ENCODE measurements at places on chromosomes 6 and 20. TPM values are rescaled to one million over a fixed set of nuclear protein-coding genes. Genes with fewer than 3 reads are reported as not detected.

Gene FHL5
- total RNA-seq: not detected

Gene ANKRD6
- total RNA-seq: 7.0 TPM

Gene ENPP4
- total RNA-seq: 0.07 TPM

GRCh38 chr20:54189630-54190029 is 15.8 kb upstream of the CYP24A1 start:
- DNase-seq: no peak

GRCh38 chr6:12097791-12098190 is 85.7 kb downstream of the HIVEP1 start:
- no peak for DNase-seq

GRCh38 chr20:50886184-50886790 is 45.0 kb downstream of the ADNP start:
- no peak for DNase-seq

DNA sequence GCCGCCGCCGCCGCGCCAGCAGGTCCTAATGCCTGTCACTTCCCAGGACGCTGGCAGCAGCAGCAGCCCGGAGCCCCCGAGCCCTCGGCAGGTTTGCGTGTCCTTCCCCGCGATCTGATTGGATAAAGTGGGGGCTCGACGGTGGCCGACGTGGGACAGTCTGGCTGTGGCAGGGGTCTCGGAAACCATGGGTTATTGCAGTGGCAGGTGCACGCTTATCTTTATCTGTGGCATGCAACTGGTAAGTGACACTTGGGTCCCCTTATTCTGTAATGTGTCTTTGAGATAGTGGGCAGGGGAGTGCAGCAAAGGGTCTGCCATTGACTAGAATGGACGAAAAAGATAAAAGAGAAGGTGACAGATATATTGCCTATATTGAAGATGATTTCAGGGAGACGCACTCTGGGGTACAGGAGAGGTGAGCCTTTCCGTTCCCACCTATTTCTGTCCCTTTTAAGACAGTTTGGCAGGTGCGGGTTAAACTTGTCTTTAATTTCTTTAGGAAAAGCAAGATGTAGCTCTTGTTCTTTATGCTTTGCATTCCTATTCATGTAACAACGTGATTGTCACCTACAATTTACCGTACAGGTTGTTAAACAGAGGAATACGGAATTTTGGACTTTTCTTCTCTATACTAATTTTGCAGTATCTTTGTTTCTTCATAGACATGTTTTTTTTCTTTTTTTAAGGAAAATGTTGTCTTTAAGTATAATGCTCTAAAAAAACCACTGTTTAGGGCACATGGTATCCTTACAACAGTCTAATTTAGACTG is 535 bp downstream of the NKAIN2 start:
- no peak for DNase-seq

GRCh38 chr6:5718231-5718947 is 288.3 kb downstream of the NRN1 start:
- DNase-seq: no peak

GRCh38 chr6:157460182-157460999 is 79.4 kb downstream of the ZDHHC14 start:
- no peak for DNase-seq

DNA sequence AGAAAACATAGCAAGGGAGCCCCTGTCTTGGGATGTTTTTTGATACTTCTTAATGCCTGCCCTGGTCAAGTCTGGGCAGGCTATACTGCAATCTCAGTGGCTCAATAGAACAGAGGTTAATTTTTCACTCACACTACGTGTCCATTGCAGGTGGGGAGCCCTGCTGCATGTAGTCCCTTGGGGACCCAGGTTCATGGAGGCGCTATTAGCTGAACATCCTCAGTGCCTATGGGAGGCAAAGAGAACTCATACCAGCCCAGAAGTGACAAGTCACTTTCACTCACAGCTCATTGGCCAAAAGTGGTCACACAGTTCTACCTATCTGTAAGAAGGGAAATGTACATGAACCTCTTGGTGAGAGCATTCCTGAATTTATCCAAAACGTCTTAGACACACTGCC is 23.2 kb downstream of the CGA start:
- DNase-seq: no peak

DNA sequence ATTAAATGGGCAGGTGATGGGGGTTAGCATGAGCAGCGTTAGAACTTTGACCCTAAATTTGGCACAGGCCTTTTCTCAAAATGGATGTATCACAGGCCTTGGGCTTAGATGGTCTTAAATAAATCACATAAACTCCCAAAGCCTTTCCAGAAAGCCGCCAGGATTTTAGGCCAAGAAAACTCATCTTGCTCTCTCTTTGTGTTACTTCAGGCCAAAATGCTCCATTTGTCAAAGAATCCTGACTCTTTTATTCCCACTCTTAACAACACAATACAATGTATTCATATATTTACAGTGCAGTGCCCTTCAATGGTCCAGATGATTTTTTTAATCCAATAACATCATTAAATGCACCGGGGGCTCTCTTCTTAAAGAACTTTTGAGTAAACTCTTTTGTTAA is 5.9 kb upstream of the TCP11 start:
- DNase-seq: no peak

DNA sequence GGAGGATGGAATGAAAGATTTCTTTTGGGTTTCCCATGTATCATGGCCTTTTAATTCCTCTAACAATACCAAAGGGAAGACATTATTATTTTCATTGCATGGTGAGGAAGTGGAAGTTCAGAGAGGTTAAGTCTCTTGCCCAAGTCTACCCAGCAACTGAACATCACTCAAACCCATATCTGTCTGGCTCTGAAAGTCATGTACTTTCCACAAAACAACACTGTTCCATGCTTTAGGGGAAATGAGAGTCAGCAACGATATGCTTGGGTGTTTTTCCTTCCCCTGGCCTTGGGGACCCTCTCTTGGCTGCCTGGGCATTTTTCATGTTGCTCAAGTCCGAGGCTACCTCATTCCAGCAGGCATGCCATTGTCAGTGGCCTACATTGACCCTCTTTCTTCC is 118.8 kb downstream of the ADTRP start:
- DNase-seq: no peak

Data from foreskin keratinocyte (primary cell).